NCI-H524 treated with DMSO at 0.1 percent for 48 hours (cell line): ENCODE measurements at places on chromosomes 3 and 15.

DNA sequence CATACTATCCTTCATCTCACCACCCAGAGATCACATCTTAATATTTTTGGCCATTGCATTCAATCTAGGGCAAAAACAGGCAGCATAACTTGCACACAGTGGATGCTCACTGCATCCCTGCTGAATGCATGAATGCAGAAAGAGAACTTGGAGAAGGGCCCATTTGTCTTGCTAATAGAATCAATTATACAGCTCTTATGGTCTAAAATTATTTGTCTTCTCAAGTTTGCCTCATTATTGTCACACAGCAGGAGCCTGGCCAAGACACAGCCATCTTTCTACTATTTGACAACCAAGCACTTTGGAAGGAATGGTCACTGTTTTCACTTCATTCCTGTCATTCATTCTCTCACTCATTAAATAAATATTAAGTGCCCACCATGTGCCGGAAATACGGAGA, 1.2 kb upstream of the ARHGEF26 start:
- DNase-seq, result no peak

- DNase-seq, result no peak
Observed at GRCh38 chr3:11799791-11800190, 46.9 kb downstream of the TAMM41 start.

DNA sequence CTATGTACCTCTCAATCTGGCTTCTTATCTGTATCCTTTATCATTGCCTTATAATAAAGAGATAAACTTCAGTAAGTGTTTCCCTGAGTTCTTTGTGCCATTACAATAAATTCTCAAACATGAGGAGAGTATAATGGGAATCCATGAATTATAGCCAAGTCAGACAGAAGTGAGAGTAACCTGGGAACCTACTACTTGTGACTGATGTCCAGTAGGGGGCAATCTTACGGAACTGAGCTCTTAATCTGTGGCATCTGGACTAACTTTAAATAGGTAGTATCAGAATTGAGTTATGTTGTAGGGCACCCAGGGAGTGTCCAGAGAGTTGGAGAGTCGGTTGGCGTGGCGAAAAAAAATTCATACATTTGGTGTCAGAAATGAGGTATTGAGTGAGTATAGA, 542.6 kb downstream of the ZBBX start:
- DNase-seq, result no peak

- no peak for DNase-seq
Observed at GRCh38 chr3:7710284-7710683, 791.3 kb upstream of the LMCD1 start.

DNA sequence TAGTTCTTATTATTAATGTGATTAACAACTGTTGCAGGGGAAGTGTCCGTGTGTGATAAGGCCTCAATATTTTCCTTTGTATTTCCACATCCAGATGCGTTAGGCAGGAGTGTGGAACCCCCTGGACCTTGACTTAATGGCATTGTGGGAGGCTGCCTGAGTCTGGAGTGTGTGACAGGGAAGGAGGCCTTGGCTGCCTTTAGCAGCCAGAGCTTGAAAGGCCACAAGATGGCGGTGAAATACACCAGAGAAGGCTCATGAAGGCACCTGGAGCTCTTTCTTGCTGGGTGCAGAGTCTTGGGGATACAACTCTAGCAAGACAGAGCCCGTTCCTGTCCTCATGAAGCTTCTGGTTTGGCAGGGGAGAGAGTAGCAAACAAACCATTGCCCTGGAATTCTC, 36.9 kb downstream of the POLR2M start:
- no peak for DNase-seq

- DNase-seq, result no peak
Observed at GRCh38 chr15:49103002-49103401, 52.4 kb downstream of the COPS2 start.

DNA sequence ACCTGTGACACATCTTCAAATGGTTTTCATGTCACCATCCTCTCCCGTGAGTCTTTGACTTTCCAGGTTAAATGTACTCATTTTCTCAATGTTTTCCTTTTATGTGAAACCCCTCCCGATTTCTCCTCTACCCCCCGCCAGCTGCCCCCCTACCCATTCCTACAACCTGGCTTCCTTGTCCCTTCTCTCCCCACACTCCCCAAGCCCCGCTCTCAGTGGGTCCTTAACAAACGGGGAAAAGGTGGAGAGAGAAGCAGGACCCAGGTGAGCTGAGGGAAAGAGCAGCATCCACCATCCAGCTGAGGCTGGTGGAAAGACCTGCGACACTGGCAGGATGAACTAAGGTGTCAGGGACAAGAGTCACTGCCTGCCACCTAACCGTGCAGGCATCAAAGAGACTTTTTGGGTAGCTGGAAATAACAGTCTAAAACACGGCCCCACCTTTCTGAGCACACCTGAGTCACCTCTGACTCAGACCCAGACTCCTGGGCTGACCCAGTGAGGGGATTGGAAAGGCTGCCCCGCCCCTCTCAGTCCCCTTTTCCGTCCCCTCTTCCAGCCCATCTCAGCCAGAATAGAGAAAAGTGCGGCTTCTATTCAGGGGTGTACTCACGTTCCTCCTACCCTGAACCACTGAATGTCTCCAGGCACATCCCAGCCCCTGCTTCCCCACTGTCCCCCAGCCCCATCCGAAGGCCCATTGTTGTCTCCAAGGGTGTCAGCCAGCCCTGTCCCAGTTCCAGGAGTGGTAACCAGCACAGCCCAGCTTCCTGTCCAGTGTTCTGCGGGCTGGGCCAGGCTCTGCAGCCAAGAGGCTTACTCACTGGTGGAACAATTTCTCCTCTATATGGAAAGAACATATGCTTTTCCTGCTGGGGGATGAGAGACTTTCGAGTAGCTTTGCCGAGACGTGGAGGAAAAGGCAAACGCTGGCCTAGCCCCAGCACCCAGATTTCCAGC, 20.4 kb downstream of the ISG20 start:
- no peak for DNase-seq

DNA sequence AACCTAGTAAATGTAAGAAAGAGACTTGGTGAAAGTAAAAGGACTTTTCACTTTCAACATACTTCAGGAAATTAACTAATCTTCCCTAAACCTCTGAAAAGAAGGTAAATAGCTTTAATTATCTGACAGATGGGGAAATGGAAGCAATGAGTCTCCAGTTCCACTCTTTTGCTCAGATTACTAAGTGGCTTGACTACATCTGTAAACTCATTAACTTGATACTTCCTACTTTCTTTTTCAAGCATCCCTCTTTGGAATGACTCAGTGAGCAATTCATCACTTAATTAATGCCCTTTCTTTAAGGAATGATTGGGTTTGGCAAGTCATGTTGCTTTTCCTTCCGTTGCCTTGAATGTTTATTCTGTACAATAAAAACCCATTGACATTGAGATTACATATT, 234.2 kb downstream of the GRM7 start:
- peak; percentile 78 for DNase-seq

DNA sequence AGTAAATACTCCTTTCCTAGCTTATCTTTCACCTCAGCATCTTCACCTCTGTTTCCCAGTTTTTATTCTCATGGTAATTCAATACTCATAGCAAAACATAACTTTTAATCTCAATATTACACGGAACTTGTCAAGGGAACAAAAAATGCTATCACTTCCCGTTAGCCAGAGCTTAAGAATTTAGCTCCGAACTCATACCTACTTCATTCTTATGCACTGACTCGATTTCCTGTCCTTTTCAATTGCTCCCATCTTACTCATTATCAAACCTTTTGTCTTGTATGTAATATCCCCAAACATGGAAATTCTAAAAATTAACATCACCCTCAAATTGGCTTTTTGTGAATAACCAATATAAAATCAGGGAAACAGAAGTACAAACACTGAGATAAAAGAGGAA, 28.2 kb downstream of the MYEF2 start:
- no peak for DNase-seq

DNA sequence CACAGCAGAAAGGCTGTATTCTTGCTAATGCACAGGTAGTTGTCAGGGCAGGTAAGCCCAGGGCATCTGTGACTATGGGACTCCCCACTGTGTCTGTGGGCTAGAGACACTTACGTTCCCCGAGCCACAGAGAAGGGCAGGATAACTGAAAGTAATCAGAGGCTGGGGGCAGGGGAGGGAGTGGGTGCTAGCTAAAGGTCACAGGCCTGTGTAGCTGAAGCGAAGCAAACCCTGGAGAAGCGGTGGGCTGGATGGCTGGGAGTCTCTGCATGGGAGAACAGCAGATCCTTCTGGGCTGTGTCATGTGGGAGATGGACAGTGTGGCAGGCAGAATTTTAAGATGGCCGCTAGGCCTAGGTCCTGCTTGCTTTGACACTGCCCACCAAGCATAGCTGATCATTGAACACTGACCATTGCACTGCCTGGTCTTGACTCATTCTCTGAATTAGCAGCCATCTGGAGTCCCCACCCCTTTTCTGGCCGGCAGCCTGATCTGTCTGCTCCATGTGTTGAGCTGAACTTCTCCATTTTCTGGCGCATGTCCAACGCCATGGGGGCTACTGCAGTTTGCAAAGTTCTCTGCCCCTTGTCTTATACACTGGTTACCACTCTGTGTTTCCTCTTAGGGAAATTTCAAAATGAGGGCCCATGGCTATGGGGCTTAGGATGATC, 110.0 kb downstream of the DGKG start:
- DNase-seq, result no peak

DNA sequence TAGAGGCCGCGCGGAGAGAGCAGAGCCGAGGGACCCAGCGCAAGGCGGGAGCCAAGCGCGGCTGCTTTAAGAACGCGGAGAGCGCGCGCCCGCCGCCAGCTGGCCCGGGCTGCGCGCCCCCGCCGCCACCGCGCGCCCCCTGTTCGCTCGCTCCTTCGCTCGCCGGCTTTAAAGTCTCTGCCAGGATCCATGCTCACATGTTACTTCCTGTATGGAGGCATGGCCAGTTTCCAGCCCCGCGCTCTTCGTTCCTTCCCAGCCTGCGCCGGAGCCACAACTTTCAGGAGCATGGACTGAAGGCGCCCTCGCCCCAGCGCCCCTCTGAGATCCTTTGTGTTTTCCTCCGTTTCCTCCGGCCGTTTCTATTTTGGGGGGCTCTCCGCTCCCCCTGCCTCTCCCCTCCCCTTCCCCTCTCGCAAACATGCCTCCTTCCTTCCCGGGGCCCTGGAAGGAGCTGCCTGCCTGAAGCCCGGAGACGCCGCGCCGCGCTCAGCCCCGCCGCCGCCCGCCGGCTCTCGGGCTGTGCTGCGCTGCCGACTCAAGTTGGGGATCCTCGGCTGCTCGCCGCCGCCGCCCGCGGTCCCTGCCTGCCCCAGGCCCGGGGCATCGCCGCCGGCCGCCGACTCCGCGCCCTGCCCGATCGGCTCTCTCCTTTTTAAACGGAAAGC, at the start of gene PTPRG:
Gene PTPRG, plus strand, starts transcription at position 198 of the 668 bp plus-strand sequence. CDS start 717 bp downstream, outside the sequence.
- DNase-seq, result peak; percentile 25

DNA sequence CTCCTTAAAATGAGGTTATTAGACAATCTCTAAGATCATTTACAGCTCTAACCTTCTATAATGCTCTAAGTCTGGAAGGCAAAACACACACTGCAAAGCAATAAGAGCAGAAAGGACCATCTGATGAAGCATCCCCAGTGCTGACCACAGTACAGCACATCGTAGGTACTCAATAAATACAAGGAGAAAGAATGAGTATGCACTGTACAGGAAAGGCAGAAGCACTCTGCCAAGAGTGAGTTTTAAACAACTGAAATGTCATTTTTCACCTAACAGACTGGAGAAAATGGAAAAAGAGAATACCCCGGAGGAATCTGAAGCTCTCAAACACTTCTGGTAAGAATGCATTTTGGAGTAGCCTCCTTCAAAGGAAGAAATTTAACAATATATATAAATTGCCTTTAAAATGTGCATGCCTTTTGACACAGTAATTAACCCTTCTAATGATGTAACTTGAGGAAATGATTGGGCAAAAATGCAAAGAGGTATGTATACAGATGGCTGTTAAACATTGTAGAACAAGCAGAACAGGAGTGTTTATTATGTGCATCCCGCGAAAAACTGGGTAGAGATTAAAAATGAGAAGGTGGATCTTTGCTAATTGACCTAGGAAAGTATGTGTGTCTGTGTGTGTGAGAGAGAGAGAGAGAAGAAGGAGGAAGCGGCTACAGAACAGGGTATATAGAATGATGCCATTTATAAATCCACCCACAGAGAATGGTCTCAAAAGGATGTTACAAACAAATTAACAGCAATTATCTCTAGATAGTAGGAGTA, 8.0 kb upstream of the OXTR start:
- no peak for DNase-seq
